ENCODE measurements at places on chromosomes 3 and 15. TPM values are rescaled to one million over a fixed set of nuclear protein-coding genes. Genes with fewer than 3 reads are reported as not detected.

MUSTN1 gene
- 39.0 TPM for polyA plus RNA-seq

- no peaks in the 10 kb centered on the region for H3K4me1 ChIP-seq
- no peaks in the 10 kb centered on the region for H3K36me3 ChIP-seq
- H3K27me3 ChIP-seq = no peaks in the 10 kb centered on the region
- DNase-seq = no peak
- H3K4me3 ChIP-seq = no peak overlapping the region
Measured at GRCh38 chr3:189727898-189728297, 96.7 kb downstream of the TP63 start.

DNA sequence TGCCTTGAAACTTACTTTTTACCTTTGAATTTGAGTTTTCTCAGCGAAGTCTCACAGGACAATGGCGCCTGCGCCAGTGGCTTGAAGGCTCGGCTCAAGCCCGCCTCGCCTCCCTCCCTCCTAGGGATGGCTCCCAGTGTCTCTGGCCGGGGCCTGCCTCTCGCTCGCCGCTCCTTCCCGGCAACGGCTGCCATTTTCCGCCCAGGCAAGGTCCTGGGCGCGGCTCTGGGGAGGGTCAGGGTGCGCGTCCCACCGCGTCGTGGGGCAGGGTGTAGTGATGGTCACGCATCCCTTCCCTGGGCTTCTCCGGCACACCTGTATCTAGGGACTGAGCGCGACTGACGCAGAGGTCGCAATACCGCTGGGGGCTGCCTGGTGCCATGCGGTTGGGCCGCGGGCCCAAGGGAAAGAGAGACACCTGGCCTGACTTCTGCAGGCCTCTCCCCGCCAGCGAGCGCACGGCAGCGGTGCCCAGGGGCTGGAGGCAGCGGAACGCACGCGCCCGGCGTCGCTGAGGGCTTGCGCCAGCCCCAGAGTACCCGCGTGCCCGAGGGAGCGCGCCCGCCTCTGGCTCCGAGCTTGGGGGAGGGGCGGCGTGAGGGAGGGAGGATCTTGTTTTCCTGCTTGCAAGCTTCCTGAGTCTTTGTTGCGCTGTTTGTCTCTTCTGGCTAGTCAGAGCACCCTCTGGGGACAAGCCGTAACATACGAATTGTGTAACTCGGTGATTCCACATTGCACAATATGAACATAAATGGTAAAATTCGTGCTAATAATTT lies 20.7 kb upstream of the FEM1B start:
- peak overlapping the region; percentile 46 for H3K4me3 ChIP-seq
- H3K27ac ChIP-seq = peak overlapping the region; percentile 94
- no peaks in the 10 kb centered on the region for H3K36me3 ChIP-seq
- peak; percentile 96 for DNase-seq
- H3K27me3 ChIP-seq = no peaks in the 10 kb centered on the region

DCLK3 gene
- 0.04 TPM for polyA plus RNA-seq

DNA sequence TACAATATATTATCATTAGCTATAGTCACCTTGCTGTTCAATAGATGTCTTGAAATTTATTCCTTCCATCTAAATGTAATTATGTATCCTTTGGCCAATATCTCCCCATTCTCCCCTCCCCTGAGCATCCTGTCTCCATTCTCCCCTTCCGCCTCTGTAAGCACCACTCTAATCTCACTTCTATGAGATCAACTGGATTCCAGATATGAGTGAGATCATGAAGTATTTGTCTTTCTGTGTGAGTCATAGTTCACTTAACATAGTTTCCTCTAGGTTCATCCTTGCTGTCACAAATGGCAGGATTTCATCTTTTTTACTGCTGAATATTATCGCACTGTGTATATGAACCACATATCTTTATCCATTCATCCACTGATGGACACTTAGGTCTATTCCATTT lies 148.8 kb upstream of the NDN start:
- H3K4me1 ChIP-seq = no peaks in the 10 kb centered on the region
- H3K27me3 ChIP-seq = no peaks in the 10 kb centered on the region
- H3K36me3 ChIP-seq = no peaks in the 10 kb centered on the region
- H3K27ac ChIP-seq = no peak overlapping the region
- no peak for DNase-seq

GRCh38 chr3:7146529-7146928 lies 285.6 kb downstream of the GRM7 start:
- no peaks in the 10 kb centered on the region for H3K27me3 ChIP-seq
- no peak overlapping the region for H3K27ac ChIP-seq
- H3K4me3 ChIP-seq = no peak overlapping the region
- no peaks in the 10 kb centered on the region for H3K4me1 ChIP-seq

ESYT3 gene
- 15.7 TPM for polyA plus RNA-seq

GRCh38 chr15:74857671-74858368 lies 14.9 kb upstream of the ULK3 start:
- peak overlapping the region; percentile 33 for H3K27ac ChIP-seq
- no peak overlapping the region for H3K4me3 ChIP-seq
- H3K36me3 ChIP-seq = peaks cover 3% of the 10 kb centered on the region
- DNase-seq = no peak

BOC gene
- 3.2 TPM for polyA plus RNA-seq

GRCh38 chr3:47009225-47010110 lies 30.0 kb downstream of the NBEAL2 start:
- peak overlapping the region; percentile 86 for H3K27ac ChIP-seq
- no peaks in the 10 kb centered on the region for H3K36me3 ChIP-seq
- DNase-seq = peak; percentile 94
- H3K27me3 ChIP-seq = no peaks in the 10 kb centered on the region
- H3K4me1 ChIP-seq = no peaks in the 10 kb centered on the region
